Naive thymus-derived CD4-positive, alpha-beta T cell (primary cell): ENCODE measurements at places on chromosomes 7 and 10. TPM values are rescaled to one million over a fixed set of nuclear protein-coding genes. Genes with fewer than 3 reads are reported as not detected.

The GAD2 gene
- total RNA-seq = not detected

The CDK1 gene
- 1.1 TPM for total RNA-seq

The STAG3 gene
- 5.5 TPM for total RNA-seq

The NACAD gene
- total RNA-seq = not detected

The OR2A42 gene
- total RNA-seq = 0.22 TPM

The SCD gene
- 120 and 121 TPM in 2 replicates for total RNA-seq

The FRAT1 gene
- 18.9 TPM for total RNA-seq

The PIK3AP1 gene
- total RNA-seq = 7.0 TPM

The FHIP2A gene
- total RNA-seq = 17.5 TPM

The GCK gene
- total RNA-seq = 0.23 and 0.51 TPM in 2 replicates
